Stimulated activated CD4-positive, alpha-beta T cell treated with anti-CD3 and anti-CD28 coated beads, Interleukin-15, amount 100 ng/mL, for 1 hour (primary cell): ENCODE measurements at places on chromosomes 11 and 22.

DNA sequence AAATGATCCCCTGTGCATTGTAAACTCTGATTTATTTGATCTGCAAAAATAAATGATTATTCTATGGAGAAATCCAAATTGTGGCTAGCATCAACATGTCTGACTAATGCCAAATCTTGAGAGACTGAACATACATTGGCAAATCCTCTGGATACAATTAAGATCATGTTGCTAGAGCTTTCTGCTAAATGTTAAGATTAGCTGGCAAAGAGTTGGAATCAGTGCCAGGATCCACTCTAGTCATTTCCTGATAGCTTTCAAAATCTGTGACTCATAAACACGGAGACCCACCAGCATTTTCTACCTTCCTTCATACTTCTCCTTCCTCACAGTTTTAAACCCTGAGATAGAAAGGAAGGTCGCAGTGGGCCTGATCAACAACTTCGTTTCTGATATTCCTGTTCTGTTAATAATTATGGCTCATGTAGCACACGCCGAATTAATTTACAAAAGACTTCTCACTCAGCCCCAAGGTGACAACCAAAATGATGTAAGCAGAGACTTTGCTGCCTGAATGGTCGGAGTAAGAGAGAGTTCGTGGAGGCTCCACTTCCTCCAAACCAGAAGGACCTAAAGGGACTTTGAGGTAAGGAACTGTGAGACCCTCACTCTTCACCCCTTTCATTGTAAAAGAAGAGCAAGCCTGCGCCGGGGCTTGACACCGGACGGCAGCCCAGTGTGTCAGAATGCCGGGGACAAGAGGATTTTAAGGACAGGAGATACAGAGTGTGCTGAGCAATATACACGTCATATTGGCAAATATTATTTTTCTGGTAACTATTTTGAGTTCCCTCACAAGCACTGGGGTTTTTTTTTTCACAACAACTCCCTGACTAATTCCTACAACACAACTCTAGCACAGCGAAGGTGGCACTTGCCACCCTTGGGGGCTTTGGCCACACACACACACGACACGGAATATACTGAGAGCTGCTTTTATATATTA is 42.0 kb downstream of the SERPINH1 start:
- no peak for DNase-seq

GRCh38 chr11:88469561-88470225 is 132.2 kb upstream of the CTSC start:
- DNase-seq, result no peak

GRCh38 chr22:43423046-43423445 is 11.2 kb downstream of the MPPED1 start:
- no peak for DNase-seq

DNA sequence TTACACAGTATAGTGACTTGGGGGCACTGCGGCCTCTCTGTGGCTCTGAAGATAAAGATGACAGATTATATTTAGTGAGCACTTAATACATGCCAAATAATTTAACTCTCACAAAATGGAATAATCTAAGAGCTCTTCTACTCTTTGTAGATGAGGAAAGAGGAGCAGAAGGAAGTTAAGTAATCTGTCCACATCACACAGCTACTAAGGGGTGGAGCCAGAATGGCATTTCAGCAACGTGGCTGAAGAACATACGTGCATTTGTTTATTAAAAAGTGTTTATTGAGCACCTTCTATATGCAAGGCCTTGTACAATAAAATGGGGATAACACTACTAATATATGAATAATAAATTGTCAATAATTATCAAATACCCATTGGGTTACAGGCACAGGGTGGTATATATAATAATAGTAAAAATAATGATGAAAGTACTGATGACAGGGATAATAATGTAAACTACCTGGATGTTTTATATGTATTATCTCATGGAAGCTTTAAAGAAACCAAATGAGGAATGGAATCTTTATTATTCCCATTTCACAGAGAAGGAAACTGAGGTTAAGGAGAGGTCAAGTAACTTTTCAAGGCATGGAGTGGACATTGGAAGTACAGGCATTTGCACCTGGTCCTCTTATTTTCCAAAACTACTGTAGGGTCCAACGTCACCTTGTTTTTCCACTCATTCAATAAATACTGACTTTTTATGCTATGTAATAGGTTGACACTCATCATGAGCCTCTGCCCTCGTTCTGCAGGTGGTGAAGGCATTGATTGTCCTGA is 38.0 kb upstream of the IL17RA start:
- no peak for DNase-seq

DNA sequence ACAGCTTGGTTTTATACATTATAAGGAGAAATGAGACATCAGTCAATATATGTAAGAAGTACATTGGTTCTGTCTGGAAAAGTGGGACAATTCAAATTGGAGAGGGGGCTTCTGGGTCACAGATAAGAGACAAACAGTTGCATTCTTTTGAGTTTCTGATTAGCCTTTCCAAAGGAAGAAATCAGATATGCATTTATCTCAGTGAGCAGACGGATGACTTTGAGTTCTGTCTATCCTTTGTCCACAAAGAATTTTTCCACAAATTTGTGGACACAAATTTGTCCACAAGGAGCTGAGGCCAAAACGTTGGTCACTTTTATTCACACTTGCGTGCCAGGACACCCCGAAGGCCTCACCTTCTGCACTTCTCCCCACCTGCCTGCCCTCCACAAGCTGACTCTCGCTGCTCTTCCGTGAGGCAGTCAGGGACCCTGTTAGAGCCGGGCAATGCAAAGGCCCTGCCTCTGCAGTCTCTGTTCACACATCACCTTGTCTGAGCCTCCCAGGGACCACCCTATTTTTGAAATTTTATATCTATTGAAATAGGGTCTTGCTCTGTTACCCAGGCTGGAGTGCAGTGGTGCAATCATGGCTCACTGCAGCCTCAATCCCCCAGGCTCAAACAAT is 20.5 kb downstream of the IL17REL start:
- no peak for DNase-seq

DNA sequence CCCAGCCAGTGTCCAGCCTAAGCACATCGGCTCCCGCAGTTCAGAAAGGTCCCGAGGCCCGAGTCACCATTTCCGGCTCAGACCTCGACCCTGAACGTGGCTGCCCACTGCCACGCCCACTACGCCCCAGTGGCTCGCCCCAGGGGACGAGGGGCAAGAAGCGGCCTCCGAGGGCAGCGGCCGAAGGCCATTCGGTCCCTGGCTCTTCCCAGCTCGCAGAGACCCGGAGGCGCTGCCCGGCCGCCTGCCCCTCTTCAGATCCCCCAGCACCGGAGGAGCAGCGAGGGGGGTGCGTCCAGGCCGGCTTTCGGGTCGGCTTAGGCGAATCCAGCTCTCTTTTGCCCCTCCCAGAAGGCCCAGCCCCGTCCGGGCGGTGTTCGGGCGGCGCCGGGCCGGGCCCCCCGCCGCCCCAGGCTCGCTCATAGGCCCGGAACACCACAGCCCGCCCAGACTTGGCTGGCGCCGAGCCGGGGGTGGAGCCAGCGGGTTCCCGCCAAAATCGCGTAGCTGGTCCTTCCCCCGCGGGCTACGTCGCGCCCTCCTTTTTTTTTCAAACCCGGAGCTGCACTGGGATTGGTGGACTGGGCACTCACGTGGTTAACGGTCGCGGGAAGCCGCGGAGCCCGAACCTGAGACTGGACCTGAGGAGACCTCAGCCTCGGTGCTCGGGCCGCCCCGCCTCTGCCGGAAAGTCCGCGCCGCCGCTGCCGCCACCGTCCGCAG is at the start of gene WEE1:
TSS of gene WEE1 (plus strand) at position 619 of the 723 bp plus-strand sequence. CDS start 264 bp downstream, outside the sequence.
- peak; percentile 92 for DNase-seq

GRCh38 chr22:26287382-26288225 is 118.3 kb downstream of the SEZ6L start:
- DNase-seq, result no peak

DNA sequence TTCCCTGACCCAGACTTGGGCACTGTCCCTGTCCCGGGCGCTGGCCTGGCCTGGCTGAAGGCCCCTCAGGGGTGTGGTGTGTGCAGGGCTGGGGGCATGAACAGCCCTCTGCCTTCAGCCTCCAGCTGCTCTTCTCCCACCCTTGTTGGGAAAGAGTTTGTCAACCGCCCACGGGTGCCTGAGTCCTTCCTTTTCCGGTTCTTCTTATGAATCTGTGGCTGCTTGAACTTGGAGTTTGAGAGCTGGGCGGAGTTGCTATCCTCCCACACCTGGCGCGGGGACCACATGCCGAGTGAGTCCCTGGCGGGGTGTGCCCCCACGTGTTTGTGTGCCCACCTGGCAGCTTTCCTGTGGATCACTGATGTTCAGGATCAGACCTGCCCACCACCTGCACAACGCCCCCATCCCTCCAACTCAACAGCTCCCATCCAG is 13.4 kb downstream of the NFAM1 start:
- DNase-seq, result no peak

GRCh38 chr22:48258064-48258701 is 1495.7 kb downstream of the TBC1D22A start:
- no peak for DNase-seq

DNA sequence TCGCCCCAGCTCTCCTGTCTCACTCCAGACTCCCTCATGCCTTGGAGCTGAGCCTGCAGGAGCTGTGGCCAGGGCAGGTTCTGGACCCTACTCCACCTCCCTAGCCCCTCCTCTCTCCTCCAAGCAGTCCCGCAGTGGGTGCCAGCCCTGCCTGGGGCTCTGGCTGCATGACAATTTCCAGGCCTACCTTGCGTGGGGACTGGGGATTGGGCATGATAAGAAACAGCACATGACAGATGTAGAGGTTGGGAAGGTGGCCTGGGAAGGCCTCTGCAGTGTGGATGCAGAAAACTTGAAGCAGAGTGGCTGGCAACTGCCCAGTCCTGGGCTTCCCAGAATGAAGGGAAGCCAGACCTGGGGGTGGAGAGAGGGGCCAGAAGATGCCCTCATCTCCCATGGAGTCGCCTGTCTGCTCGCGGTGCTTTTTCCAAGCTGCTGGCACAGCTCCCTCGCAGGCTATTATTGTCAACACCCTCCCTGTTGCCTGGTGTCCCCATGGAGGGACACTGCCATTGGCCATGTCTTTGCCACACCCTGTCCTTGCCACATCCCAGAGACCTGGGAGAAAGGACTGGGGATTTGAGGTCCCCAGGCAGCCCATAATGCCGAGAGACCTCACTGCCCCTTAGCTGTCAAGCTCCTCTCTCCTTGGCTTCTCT is 48.9 kb upstream of the CDON start:
- no peak for DNase-seq
